ENCODE measurements at places on chromosomes 16 and 17.

- DNase-seq = no peak
Observed at GRCh38 chr17:45768000-45768399, 16.1 kb upstream of the CRHR1 start.

GRCh38 chr17:56142781-56143180 is 10.5 kb upstream of the ANKFN1 start:
- no peak for DNase-seq

GRCh38 chr17:4987767-4988567 is 492 bp upstream of the CAMTA2 start:
- DNase-seq = no peak

GRCh38 chr17:67323445-67323844 is 42.9 kb downstream of the PSMD12 start:
- no peak for DNase-seq

GRCh38 chr16:29025218-29025617 is 40.4 kb downstream of the LAT start:
- no peak for DNase-seq

- DNase-seq = peak; percentile 77
Observed at GRCh38 chr17:38751808-38752307, 683 bp upstream of the PSMB3 start.

- no peak for DNase-seq
Observed at GRCh38 chr16:66335704-66336329, 30.7 kb upstream of the CDH5 start.

GRCh38 chr16:13926891-13927290 is 6.9 kb downstream of the ERCC4 start:
- no peak for DNase-seq

DNA sequence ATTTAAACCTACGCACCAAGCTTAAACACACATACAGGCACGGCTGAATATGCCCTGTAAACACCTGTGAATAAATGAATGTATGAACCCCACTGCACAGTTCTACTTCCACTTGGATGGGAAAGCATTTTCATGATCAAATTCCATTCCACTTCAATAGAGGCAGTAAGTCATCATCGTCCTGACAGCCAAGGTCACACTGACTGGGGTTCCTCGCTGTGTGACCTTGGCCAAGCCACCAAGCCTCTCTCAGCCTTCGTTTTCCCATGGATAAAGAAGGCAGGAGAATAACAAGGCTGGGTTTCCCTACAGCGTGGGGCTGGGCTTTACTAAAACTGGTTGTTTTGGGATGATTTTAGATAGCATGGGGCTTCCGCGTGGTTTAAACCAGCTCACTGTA is 82.8 kb downstream of the TBC1D16 start:
- no peak for DNase-seq

DNA sequence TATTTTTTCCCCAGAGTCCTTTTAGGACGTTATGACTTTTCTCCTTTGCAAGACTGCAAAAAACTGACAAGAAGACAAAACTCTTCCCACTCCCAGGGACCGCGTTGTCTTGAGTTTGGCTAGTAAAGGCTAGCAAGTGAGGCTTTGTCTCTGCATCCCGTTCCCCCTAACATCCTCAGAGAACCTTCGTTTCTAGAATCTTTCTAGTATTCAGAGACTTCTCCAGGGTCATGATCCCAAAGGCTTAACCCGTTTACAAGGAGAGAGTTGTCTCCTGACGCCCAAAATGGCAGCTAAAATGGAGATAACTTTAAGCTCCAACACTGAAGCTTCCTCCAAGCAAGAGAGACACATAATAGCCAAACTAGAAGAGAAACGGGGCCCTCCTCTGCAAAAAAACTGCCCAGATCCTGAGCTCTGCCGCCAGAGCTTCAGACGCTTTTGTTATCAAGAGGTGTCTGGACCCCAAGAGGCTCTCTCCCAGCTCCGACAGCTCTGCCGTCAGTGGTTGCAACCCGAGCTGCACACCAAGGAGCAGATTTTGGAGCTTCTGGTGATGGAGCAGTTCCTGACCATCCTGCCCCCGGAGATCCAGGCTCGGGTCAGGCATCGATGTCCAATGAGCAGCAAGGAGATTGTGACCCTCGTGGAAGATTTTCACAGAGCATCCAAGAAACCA is 843 bp downstream of the ZNF174 start:
- no peak for DNase-seq

DNA sequence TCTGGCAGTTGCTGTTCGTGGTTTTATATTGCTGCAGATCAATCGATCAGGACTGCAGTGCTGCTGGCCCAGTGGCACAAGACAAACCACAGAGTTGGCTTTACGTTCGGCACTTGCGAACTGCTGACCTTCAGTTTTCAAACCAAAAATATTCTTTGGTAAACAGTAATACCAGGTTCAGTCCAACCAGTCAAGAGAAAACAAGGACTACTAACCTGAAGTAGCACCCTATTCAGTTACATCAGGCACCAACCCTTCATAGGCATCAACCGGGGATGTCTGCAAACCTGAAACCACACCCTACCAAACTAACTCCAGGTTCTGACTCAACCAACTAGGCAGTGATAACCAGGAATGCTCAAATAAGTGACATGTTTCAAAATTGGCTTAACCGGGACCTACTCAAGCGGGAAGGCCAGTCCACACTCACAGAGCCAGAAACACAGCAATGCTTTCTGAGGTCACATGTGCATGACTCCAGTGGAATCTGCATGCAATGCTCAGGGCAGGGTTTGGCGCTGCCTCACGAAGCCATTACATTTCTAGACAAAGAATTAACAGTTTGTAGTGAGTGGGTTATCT is 91.1 kb downstream of the SMG6 start:
- DNase-seq = no peak

DNA sequence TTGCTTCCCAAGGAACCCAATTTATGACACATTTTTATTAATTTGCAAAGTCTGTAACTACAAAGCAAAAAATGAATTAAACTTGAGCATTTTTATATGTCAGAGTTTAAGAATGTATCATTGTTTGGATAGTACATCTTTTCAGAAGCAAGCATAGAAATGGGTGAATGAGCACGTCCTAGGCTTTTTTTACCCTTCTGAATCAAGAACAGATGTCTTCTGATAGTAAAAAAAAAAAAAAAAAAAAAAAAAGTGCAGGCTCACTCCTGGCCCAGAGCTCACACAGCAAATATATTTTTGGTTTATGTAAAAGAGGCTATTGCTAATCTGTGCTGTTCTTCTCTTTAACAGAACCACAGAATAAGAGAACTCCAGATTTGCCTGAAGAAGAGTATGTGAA is 6.3 kb downstream of the TERF2IP start:
- no peak for DNase-seq

- DNase-seq = no peak
Observed at GRCh38 chr17:36755586-36755985, 154.2 kb downstream of the MRM1 start.

- peak; percentile 24 for DNase-seq
Observed at GRCh38 chr16:57260294-57260929, 15.4 kb downstream of the ARL2BP start.

GRCh38 chr16:72112452-72112792 is 18.8 kb downstream of the DHX38 start:
- no peak for DNase-seq

Data from CD14-positive monocyte (primary cell).